NCI-H774 (cell line): ENCODE measurements at places on chromosomes 6 and 20.
A peak's percentile ranks its signal among the peaks of the same experiment; 100 is the strongest.

- DNase-seq: no peak
These were observed 24.9 kb upstream of the ITCH start for GRCh38 chr20:34337982-34338726.

- no peak for DNase-seq
These were observed 23.3 kb upstream of the BMP2 start for GRCh38 chr20:6744180-6744579.

DNA sequence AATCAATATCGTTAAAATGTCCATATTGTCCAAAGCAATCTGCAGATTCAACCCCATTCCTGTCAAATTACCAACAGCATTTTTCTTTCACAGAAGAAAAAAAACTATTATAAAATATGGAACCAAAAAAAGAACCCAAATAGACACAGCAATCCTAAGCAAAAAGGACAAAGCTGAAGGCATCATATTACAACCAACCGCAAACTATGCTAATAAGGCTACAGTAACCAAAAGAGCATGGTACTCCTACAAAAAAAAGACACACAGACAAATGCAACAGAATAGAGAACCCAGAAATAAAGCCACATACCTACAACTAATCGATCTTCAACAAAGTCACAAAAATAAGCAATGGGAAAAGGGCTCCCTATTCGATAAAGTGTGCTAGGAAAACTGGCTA lies 49.2 kb downstream of the RNGTT start:
- no peak for DNase-seq

GRCh38 chr20:59019217-59019616 lies at the start of gene TUBB1:
Gene TUBB1, plus strand, starts transcription at chr20:59019429. Its CDS starts 94 bp downstream, at chr20:59019523.
- DNase-seq: no peak

DNA sequence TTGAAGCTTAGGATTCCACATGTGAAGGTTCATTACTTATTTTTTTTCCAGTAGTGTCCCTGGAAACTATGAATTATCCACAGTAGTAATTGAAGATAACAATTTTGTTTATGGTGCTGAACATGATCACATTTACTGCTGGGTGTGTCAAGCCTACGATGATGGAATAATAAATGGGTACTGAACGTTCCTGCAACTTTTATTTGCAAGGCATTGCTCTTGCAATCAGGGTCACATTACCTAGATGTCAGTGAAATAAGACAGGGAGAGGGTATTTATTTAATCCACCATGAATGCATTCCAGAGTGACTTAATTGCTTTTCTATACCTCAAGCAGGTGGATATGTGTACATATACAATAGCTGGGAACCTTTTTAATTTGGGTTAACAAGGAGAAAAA lies 27.0 kb upstream of the MLIP start:
- no peak for DNase-seq

- DNase-seq: no peak
These were observed 118.3 kb upstream of the EXOC2 start for GRCh38 chr6:811191-811590.

DNA sequence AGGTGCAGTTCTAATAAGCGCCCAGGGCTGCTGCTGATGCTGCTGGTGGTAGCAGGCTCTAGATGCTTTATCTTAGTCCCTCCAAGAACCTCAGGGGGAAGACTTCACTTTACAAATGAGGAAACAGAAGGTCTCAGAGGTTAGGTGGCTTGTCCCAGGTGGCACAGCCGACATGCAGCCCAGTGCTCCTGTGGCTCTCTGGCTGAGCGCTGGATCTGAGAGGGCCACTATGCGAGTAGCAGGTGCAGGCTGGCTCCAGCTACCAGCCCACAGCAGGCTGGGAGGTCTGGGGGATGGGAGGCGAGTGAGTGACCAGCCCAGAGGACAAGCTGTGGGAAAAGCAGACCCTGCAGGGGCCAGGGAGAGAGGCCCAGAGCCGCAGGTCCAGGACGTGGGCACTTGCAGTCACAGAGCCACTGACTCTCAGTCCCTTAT lies 90.9 kb downstream of the PRND start:
- DNase-seq: no peak

DNA sequence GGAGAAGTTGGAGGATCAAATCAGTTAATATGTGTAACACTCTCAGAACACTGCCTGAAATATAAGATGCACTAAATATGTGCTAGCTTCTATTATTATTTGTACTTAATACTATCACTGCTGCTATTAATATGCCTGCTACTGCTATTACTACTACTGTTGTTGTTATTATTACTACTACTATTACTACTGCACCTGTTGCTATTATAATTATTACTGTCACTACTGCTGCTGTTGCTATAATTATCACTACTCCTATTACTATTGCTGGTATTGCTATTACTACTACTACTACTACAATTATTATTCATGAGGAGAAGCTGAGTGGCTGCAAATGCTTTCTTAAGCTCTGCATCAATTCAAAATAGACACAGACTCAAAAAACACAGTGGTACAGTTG lies 16.7 kb upstream of the SSTR4 start:
- DNase-seq: no peak

GRCh38 chr6:130708338-130708737 lies 118.9 kb upstream of the SMLR1 start:
- DNase-seq: peak; percentile 16

GRCh38 chr6:108293527-108294296 lies 1.1 kb upstream of the AFG1L start:
- DNase-seq: peak; percentile 50

DNA sequence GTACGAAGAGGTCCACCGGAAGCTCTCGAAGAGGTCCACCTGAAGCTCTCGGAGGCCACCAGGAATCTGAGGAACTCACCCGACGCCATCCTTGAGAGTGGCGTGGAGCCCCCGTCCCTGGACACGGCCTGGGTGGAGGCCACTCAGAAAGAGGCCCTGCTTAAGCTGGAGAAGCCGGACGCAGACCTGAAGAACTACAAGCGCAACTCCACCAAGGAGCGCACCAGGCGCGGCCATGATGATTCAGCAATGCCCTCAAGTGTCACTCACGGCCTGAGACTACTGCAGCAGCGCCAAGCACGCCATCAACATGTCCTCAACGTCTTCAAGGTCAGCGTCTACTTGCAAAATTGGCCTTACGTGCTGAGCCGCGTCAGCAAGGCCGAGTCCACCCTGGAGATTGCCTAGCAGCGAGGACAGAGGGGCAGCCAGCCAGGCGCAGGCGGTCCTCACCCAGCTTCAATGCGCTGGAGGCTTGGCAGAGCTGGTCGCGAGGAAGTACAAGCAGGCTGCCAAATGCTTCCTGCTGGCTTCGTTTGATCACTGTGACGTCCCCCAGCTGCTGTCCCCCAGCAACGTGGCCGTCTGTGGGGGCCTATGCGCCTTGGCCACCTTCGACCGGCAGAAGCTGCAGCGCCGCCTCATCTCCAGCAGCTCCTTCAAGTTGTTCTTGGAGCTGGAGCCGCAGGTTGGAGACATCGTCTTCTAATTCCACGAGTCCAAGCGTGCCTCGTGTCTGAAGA lies 7.7 kb upstream of the GJA10 start:
- DNase-seq: no peak

GRCh38 chr6:11196511-11197174 lies 35.8 kb downstream of the NEDD9 start:
- DNase-seq: no peak

- no peak for DNase-seq
These were observed 1.7 kb downstream of the STXBP5 start for GRCh38 chr6:147205690-147206600.

DNA sequence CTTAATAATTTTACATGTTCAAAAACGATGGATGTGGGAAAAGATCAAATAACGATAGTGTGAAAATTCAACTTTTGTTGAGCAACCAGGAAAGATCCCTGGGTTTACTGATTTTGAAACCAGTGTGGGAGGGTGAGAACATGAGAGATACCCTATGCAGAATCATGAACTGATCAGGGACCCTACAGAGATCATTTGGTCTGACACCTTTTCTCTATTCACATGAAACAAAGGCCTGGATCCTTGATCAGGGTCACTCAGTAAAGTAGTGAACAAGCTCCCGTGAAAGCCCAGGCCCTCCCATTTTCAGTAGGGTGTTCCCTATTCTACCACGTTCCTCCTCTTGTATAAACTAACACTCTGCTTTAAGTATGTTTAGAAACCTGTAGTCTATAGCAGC lies 60.5 kb upstream of the DUSP22 start:
- DNase-seq: no peak

GRCh38 chr6:8131265-8131897 lies 29.0 kb upstream of the EEF1E1 start:
- DNase-seq: peak; percentile 53

GRCh38 chr20:3839328-3839727 lies 7.3 kb upstream of the MAVS start:
- no peak for DNase-seq

- DNase-seq: no peak
These were observed 31.6 kb downstream of the PSMG4 start for GRCh38 chr6:3290149-3290930.

- DNase-seq: no peak
These were observed 316.8 kb downstream of the TFAP2C start for GRCh38 chr20:56945901-56946300.

GRCh38 chr6:13013681-13014503 lies 297.3 kb downstream of the PHACTR1 start:
- no peak for DNase-seq

GRCh38 chr6:112502351-112503090 lies 155.4 kb downstream of the RFPL4B start:
- no peak for DNase-seq

GRCh38 chr20:58482416-58482815 lies 32.8 kb downstream of the APCDD1L start:
- DNase-seq: no peak

GRCh38 chr6:82862543-82862942 lies 203.1 kb downstream of the UBE3D start:
- DNase-seq: no peak

DNA sequence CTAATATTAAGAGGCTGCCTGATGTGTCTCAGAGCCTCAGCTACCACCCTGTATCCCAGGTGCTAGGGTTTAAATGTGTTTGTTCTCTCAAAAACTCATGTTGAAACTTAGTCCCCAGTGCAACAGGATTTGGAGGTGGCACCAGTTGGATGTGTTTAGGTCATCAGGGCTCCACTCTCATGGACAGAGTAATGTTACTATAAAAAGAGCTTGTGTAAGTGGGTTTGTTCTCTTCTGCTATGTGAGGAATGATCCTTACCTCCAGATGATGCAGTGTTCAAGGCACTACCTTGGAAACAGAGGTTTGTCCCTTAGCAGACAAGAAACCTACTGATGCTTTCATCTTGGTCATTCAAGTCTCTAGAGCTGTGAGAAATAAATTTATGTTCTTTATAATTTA lies 164.9 kb upstream of the EPHA7 start:
- DNase-seq: no peak

- no peak for DNase-seq
These were observed 309.5 kb upstream of the CHD6 start for GRCh38 chr20:41927655-41928054.

DNA sequence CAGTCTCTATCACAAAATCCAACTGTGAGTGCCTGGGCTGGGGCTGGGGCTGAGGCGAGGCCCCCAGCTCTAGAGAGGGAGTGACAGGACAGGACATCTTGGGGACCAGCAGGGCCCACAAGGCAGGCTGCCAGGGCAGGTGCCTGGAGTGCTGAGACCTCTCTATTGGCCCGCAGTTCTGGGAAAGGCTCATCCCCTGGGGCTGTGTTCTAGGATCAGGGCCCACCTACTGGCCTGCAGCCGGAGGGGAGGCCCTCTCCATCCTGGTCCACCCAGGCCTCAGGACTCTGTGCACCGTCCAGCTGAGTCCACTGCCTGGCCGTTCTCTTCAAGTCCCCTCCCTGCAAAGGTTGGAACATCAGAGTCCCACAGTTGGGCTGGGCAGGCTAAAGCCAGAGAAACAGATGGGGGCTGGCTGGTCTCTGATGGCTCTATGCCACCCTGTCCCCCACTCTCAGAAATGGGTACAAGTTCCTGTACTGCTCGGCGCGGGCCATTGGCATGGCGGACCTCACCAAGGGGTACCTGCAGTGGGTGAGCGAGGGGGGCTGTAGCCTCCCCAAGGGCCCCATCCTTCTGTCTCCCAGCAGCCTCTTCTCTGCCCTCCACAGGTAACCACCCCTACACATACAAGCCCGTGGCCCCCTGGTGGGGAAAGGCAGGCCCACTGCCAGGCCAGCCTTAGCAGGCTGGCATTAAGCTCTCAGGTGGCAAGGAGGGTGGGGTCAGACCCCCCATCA lies 9.0 kb downstream of the EMILIN3 start:
- no peak for DNase-seq

GRCh38 chr20:3199976-3200755 lies 4.3 kb downstream of the DDRGK1 start:
- no peak for DNase-seq

DNA sequence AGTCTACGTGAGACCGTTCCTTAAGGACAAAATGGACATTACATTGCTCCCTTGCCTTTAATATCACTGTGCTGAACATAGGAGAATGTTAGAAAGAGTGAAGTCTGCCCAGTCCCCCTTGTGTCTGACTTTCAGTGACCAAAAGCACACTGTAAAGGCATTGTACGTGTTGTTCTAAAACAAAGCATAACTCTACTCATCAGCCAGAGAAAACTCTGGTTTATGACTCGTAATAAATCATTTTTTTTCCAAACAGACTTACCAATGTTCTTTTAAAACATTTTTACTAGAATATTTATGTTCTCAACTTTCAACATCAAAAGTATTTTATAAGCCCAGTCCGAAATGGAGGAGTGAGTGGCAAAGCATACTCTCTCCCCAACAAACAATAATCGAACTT lies 262.5 kb downstream of the GJA1 start:
- DNase-seq: no peak

DNA sequence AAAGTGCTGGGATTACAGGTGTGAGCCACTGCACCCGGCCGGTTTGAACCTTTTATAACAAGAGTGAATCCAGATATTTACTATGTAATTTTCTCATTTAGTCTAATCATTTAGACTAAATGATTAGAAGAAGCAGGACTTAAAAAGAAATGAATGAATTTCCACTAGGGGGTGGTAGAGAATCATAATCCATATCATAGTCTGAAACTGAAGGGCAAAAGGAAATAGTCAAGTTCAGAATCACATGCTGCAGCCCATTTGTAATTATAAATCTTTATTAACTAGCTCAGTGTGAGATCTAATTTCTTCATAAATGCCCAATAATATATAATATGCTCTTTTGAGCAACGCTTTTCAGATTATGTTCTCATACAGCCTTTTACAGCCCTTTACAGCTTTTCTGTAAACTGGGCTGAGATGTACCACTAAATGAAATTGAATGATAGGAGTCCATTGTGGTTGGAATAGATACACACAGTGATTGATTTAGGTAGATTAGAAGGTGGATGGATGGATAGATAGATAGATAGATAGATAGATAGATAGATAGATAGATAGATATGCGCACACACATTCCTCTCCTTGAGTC lies 31.8 kb downstream of the PSMB9 start:
- peak; percentile 45 for DNase-seq

GRCh38 chr6:43723737-43724295 lies 36.2 kb upstream of the MRPS18A start:
- DNase-seq: peak; percentile 17

- no peak for DNase-seq
These were observed 734 bp upstream of the OGFRL1 start for GRCh38 chr6:71287926-71288227.

GRCh38 chr6:106440546-106440945 lies 80.0 kb downstream of the CRYBG1 start:
- DNase-seq: no peak
